Cerebellar cortex (tissue), 1 donor: ENCODE measurements at places on chromosomes 7 and 10.

- no peak for DNase-seq
Observed at GRCh38 chr10:133277993-133278576, 1.4 kb upstream of the ADAM8 start.

DNA sequence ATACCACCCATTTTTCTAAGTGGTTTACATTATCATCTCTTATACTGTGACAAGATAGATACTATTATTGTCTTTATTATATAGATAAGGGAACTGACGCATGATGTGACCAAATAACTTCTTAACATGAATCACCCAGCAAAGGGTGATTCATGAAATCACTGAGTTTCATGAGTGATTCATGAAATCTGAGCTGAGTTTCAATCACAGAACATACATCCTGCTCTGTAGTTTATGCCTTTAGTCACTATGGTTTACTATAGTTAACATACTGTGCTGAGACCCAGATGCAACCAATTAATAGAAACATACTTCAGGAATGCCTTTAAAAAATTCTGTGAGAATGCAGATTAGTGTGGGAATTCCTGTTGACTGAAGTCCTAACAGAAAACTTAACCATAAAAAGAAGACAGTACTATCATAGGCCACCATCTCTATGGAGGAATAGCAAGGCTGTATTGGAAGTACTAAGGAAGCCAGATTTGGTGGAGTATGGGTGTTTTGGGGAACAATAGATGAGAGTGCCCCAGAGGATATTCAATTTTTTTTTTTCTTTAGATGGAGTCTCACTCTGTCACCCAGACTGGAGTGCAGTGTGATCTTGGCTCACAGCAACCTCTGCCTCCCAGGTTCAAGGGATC, 43.1 kb upstream of the SEMA3A start:
- DNase-seq = no peak

DNA sequence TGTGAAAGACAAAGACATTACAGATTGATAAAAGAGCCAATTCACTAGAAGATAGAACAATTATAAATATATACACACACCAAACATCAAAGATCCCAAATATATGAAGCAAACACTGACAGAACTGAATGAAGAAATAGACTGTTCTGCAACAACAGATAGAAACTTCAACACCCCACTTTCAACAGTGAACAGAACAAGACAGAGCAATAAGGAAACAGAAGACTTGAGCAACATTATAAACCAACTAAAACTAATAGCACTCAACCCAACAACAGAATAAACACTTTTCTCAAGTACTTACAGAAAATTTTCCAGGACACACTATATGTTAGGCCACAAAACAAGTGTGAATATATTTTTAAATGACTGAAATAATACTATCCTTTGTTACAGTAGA, 10.9 kb downstream of the CDCA7L start:
- no peak for DNase-seq

- DNase-seq = peak; percentile 81
Observed at GRCh38 chr7:30226614-30227268, 57.7 kb upstream of the ZNRF2 start.

DNA sequence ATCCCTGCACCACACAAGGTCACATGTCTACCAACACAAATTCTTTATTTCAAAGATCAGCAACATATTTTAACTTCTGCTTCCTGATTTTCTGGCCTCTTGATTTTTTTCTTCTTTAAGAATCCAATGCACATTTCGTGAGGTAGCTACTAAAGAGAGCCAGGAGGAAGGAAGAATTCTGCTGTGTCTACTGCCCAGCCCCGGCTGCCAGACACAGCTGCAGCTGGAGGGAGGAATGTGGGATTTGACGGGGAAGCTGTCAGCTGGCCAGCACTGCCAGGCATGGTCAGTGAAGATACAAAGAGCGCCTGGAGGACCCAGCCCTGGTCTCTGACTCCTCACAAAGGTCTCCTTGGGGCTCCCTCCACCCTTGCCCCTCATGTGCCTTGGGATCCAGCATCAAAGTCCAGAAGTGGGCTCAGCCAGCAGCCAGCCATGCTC, 6.9 kb upstream of the AOC1 start:
- no peak for DNase-seq
